HT-29 (cell line): ENCODE measurements at places on chromosomes 2 and 18. TPM values are rescaled to one million over a fixed set of nuclear protein-coding genes. Genes with fewer than 3 reads are reported as not detected.

MC4R gene
- not detected in 2 replicates for total RNA-seq

FBXO41 gene
- total RNA-seq = 18.0 and 26.8 TPM in 2 replicates

DNA sequence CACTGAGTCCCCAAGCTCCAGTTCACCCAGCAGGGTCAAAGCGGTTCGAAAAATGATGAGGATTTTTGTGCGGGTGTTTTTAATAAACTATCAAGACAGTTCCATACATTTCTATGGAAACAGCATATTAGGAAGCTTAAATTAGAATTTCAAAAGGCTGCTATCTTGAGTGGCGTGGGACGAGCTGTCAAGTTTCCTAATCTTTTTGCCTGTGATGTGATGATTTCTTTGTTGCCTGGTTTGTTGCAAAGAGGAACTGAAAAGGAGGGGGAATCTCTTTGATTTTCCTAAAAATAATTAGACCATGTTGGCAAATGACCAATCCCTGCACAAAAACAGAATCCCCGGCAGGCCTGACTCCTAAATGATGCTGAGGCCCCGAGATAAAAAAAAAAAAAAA is 66.1 kb upstream of the ATG16L1 start:
- no peak for DNase-seq

DNA sequence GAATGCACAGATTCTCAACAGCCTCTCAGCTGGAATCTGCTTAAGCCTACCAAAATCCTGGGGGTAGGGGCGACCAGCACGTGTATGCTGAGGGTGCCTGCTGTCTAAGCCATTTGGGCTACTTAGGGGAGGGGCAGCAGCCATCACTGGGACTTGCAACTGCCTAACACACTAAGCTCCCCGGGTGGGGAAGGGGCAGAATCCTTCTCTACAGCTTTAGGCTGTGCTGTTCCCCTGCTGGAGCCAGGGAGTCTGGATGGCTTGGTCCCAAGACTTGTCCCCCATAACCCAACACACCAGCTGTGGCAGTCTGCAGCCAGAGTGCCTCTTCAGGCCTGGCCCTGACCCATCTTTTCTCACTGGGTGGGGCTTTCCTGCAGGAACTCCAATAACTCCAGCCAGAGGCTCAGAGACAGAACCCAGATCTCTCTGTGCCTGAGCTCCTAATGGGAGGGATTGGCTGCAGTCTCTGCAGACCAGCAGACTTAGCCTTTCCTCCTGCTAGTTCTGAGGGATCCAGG is 305.4 kb upstream of the RND3 start:
- DNase-seq = no peak

DNA sequence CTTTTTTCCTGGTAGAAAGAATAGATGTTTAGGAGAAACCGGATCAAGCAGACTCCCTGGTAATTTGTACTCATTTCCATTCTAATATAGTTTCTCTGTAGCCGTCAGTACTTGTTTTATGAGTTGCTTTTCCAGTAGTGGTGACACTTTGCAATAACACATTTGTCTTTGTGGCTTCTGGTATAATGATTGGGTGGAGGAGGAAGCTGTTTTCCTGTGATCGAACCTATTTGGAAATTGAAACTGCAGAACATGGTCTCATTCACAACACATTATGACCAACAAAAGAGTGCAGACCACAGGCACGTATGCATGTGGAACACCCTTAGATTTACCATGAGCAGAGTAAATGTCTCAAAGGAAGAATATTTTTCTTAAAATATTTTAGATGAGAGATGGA is 7.6 kb upstream of the SERPINB12 start:
- peak; percentile 14 for DNase-seq

ZNF385B gene
- total RNA-seq = not detected in 2 replicates

- no peak for DNase-seq
Observed at GRCh38 chr2:182426082-182426917, 536 bp downstream of the PDE1A start.

CFC1 gene
- total RNA-seq = not detected in 2 replicates

DNA sequence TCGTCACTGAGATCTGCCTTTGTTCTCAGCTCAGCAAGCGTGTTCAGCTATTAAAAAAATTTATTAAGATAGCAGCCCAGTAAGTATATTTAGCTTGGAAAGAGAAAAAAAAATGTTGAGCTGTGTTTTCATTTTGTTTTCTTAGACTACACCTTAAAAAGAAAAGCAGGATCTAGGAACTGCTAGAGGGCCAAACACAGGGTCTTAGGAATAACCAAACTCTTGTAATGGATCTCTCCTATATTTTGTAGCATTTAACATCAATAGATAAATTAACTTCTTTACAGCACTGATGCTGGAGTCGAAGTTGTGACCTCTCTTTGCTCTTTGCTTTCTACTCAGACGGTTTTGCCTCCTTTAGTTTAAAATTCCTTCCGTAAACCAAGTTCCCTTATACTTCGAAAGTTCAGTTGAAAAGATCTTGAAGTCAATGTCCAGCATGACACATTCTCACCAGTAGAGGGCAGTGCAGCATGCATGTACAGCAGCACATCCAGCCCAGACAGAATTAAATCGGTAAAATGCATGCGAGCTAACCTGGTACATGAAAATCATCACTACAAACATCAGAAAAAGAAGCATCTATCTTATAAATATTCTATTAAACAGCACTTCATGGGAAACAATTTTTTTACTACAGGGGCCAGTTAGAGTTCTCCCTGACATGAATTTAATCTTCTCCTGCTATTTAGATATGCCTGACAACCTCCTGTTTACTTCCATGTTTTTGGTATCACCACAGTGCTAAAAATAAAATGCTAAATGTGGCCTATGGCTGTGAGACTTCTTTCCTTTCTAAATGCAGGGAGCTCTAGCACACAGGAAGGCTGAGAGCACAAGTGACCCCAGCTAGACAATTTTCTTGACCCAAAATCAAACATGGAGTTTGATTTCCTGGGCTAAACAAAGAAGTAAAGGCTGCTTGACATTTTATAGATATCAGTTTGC is 48.2 kb upstream of the MAP3K20 start:
- peak; percentile 92 for DNase-seq

DNA sequence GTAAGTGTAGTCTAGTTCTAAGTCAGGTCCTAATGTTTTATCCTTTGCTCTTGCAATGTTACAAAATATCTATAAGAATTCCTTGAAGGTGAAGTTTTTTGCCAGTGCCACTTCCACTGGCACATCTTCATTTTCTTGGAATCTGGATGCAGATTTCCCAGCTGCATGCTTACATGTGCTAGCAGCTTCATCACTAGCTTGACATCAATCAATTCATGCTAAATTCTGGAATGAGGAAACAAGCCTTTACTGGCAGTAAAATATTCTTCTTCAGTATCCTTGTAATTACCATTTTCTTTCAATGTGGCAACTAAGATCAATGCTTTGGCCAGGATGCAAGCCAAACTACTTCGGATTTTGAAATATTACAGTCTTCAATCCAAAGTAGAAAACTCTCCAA is 200.6 kb upstream of the SIX2 start:
- no peak for DNase-seq

DNA sequence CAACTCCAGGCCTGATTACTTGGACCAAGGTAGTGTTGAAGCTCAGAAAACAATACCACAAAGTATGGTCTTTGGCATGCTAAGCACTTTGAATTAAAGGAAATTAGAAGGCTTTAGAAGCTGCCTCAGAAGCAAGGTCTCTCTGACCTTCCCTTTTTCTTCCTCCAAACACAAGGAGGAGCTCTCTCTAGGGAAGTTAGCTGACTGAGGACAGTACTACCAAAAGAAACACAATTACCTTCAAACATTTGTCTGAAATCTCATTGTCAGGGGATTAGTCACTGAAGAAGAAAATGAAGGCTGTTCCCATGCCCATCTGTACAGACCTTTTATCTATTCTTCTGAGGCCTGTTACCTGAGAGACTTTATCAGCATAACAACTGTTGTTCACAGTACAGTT is 279.3 kb downstream of the CDH20 start:
- no peak for DNase-seq

RBMS1 gene
- total RNA-seq = 11.1 and 14.2 TPM in 2 replicates
